Right hindlimb (tissue), 1 donor: ENCODE measurements at places on chromosomes 3 and 15.

DNA sequence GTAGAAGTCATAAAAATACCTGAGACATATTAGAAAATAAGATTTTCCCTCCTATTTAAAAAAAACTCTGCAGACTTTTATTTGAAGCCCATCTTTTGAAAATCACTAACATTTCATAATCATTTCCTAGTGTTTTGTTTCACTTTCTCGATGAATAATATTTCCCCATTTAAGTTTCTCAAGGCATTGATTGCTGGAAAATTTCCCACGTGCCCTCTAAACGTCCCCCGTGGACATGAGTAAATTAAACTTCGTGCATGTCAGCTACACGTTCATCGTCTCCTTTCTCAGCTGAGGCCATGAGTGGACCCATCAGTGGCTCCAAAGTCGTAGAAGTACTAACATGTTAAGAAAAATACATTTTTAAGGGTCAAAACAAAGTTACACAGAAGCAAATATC is 2.0 kb upstream of the TM2D3 start:
- DNase-seq = no peak

- DNase-seq = no peak
Observed at GRCh38 chr15:48388910-48389309, 57.7 kb downstream of the DUT start.

DNA sequence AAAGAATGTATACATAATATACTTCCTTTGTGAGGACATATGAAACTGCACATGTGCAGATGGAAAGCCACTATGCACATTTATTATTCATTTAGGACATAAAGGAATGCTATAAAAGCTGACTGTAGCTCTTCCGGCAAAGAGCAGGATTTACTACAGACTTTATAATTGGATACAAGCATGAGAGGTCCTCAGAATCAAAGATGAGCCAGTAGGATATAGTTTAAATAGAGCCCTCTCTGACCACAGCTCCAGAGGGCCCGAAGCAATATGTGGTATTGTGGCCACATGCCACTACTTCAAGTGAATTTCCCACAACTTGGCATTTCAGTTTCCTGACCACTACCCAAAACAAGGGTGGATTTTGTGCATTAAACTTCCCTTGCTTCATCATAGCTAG is 140.9 kb downstream of the ATP8B4 start:
- DNase-seq = no peak

DNA sequence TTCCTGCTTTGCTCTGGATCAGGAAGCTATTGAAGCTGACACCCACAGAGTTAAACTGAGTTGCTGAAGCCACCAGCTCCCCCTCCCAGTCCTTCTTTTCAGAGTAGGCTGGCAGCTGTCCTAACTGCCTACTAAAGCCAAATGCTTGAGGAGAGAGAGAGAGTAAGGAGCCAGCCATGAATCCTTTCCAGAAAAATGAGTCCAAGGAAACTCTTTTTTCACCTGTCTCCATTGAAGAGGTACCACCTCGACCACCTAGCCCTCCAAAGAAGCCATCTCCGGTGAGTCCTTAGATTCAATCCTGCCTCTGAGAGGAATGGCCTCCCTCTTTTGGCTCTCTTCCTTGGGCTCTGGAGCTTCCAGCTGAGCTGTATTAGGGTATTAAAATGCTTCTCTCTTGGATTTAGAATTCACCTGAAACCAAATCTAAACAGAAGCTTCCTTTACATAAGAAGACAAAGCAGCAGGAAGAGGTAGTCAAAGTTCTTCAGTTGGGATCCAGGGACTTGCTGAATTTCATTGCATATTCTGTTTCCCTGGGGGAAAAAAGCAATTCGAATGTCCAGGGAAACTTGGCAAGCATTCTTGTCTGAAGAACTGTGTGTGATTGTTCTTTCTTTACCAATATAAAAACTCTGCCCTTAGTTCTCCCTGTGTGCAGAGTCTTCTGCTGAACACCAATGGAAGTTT is at the start of gene SLC15A2:
SLC15A2 (plus strand) TSS at position 101 of the 690 bp plus-strand sequence; CDS start at position 177, 76 bp downstream.
- DNase-seq = peak; percentile 59

- DNase-seq = no peak
Observed at GRCh38 chr3:133851266-133851906, 44.3 kb downstream of the RAB6B start.

GRCh38 chr3:38519000-38519399 is 22.9 kb downstream of the EXOG start:
- no peak for DNase-seq

DNA sequence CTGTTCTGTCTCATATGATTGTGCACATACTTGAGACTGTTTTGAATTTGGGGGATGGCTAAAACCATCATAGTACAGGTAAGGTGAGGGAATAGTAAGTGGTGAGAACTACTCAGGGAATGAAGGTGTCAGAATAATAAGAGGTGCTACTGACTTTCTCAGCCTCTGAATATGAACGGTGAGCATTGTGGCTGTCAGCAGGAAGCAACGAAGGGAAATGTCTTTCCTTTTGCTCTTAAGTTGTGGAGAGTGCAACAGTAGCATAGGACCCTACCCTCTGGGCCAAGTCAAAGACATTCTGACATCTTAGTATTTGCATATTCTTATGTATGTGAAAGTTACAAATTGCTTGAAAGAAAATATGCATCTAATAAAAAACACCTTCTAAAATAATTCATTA is 5.1 kb downstream of the CCR5 start:
- DNase-seq = no peak

DNA sequence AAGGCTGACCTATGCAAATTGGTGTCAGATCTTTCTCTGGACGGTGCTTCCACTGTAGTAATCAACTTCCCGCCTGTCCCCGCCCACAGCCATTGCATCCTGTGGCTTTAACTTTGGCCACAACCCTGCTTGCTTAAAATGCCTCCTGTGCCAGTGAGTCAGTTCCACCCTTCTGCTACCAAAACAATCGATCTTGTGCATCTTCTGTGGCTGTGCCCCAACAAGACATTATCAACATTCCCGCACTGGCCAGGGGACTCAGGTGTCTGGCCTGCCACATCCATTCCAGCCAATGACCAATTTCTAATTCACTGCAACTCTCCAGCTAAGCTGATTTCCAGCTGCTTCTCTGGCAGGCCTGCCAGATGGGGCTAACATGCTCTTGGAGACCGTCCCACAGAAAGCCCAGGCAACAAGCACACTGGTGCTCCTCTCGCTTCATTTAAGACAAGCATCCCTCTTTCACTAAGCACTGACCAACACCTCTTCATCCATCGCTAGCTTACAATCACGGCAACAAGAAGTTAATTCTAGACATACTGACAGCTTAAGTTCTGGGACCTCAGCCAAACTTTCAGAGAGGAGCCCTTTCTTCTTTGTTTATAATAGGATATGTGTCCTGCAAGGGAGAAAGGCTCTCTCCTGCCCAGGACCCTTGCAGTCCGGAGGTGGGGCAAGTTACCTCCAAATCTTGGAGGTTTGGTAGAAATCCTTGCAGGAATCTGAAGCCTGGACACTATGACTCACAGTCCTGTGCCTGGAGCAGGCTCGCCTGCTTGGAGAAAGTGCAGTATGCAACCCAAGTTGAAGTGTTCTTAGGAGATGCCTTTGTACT is 6.7 kb downstream of the CA12 start:
- DNase-seq = peak; percentile 81

GRCh38 chr3:72114773-72115172 is 329.8 kb upstream of the PROK2 start:
- no peak for DNase-seq

GRCh38 chr15:34059476-34059875 is 20.5 kb upstream of the AVEN start:
- DNase-seq = no peak

DNA sequence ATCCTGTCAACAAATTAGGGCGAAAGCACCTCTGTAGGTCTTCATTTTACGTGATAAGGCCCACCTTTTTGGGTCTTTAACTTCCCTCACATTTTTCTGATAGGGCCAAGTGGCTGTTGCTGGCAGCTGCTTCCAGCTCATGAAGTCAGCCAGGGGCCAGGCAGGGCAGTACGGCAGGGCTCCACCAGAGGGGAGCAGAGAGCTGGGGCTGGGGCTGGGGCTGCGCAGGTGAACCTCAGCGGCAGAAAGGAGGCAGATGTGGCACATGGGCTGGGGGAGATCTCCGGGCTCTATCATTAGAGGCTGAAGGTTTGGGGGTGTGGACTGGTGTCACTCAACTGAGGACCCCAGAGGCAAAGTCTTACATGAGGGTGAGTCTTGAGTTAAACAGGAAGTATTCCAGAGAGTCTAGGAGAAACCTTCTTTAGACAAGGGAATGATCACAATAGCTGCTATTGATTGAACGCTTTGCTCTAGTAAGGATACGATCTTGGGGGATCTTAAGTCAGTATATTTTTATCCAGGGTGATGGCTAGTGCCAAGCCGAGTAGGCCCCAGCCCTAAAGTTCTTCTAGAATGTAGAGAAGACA is 62.8 kb upstream of the MEX3B start:
- DNase-seq = no peak

DNA sequence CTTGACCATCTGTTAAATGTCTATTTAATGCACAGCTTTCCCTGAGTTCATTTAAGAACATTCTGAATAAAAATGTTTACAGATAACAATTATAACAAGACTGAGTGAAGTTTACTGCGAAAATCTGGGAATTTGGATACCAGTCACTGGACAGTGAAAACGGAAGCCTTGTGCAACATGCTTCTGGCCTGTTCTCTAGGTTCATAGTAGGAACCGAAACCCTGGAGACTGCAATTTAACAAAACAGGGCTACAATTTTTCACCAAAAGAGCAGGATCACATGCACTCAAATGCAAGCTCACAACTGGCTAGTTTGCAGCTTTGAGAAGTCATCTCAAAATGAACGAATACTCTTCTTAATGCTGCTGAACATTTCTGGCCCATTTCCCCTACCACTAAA is 435.9 kb downstream of the NR2F2 start:
- DNase-seq = no peak

DNA sequence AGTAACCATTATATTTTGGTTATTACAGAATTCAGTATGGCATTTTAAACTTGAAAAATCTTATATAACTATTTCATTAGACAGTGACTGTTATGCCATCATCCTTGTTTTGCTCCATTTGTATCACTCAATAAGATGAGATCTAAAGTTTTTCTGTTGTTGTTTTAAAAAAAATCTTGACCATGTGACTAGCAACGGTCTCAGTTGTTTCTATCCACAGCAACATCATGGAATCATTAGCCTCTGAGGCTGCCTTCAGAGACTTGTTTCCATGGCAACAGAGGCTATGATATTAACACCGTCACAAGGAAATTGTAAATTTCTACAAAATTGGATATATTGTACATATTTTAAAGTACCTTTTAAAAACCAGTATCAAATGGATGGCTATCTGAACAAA is 129.8 kb downstream of the DLG1 start:
- peak; percentile 52 for DNase-seq
